ENCODE measurements at places on chromosomes 12 and 14.

DNA sequence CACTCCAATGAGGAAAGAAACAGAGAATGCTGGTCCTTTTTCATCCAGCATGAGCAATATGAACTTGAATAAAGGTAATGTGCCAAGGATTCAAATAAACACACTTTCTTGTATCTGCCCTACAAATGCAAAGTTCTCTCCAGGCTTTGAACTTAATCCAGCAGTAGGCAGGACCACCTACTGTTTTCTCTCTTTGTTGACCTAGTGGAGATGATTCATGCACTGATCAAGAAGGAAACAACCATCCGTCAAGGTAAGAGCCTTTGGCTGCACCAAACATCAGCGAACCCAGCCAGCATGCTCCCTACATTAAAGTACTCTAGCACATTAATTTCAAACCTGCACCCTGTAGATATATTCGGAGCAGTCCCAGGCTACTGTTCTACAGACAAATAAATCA, 489.3 kb downstream of the GALC start:
- DNase-seq = no peak

- no peak for DNase-seq
These were observed 794.3 kb upstream of the NOVA1 start for GRCh38 chr14:27392153-27392552.

DNA sequence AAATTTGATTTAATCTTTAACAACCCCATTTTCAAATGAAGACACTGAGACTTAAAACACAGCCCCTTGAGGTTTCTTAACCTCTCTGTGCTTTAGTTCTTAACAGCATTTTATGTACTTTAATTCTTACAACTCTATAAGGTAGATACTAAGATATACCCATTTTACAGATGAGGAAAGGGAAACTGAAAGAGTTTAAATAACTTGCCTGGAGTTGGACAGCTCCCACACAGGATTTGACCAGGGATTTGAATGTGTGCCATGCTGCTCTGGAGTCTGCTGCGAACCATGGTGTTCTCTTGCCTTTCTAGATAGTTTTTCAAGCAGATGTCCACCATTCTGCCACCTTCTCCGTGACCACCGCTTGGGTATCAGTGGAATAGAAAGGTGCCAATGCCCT, 28.2 kb downstream of the RNFT2 start:
- DNase-seq = no peak

DNA sequence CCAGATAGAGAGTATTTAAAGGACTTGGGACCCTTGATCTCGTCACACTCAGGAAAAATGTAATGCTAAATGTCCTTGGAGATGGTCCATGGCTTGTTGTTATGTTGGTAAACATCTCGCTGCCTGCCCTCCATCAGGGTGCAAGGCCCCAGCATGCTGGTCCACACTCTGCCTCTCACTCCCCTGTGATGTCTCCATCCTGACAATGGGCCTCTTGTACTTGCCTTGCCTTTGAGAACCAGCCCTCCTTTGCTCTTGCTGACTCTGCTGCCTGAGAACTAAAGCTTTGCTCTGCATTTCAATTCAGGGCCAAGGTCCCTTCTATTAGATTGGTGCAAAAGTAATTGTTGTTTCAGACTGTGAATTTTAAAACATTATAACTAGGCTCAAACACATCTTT, 131.0 kb upstream of the LMNTD1 start:
- DNase-seq = no peak

DNA sequence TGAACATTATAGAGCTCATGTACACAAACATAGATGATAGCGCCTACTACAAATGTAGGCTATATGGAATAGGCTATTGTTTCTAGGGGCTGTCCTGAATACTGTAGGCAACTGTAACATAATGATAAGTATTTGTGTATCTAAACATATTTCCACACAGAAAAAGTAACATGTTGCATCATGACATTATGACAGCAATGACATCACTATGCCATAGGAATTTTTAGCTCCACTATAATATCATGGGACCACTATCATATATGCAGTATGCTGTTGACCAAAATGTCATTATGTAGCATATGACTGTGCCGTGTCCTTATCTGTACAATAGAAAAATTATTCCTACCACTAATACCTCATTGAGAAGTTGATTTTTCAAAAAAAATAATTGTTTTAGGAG, 96.7 kb upstream of the SSTR1 start:
- no peak for DNase-seq

- DNase-seq = no peak
These were observed 228.0 kb downstream of the MON2 start for GRCh38 chr12:62694632-62695031.

DNA sequence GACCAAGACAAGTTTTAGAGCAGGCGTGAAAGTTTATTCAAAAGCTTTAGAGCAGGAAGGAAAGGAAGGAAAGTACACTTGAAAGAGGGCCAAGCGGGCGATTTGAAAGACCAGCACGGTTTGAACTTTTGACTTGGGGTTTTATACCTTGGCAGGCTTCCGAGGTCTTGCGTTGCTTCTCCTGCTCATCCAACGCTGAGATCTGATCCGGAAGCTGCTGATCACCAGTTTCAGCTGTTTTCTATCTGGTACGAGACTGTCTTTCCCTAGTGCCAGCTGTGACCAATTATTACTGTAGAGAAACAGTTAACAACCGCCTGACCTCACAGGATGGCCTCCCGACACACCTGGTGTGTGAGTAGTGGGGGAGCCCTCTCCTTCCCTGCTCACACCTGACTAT, 20.6 kb upstream of the SNRPF start:
- DNase-seq = peak; percentile 41

GRCh38 chr14:31449136-31449535, 8.2 kb downstream of the DTD2 start:
- DNase-seq = no peak

DNA sequence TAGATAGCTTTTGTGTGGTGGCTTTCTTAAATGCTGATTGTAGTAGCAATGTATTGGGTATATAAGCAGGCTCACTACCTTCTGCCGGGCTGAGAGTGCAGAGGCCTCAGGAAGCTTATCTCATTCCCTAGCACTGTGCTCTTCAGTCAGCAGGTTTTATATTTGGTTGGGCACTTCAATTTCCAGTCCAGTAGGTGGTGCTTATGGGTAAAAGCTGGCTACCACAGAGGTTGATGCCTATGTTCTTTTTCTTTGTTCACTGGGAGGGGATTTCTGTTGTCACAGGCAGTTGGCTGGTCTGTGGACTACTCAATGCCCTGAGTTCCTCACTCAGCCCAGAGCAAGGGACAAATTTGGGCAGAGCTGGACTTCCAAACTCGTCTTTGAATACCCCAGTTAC, 43.0 kb upstream of the GLIPR1 start:
- DNase-seq = no peak

DNA sequence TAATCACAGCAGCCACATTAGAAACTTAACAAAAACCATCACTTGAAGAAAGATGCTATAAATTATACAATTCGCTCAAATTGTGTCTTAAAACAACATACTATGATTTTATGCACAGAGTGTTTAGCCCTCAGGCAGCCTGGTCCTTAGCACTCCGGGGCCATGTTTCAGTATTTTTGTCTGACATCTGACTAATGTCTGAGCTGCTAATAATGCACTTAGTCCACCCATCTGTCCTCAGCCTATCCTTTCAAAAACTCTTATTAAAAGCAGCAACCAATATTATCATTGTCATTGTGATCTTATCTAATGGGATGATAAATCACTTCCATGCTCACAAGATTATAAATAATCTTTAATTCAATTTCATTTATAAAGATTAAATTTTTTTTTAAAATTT, 602.7 kb upstream of the FOXG1 start:
- DNase-seq = no peak

GRCh38 chr12:116538076-116538591, 21.0 kb upstream of the MAP1LC3B2 start:
- DNase-seq = no peak

DNA sequence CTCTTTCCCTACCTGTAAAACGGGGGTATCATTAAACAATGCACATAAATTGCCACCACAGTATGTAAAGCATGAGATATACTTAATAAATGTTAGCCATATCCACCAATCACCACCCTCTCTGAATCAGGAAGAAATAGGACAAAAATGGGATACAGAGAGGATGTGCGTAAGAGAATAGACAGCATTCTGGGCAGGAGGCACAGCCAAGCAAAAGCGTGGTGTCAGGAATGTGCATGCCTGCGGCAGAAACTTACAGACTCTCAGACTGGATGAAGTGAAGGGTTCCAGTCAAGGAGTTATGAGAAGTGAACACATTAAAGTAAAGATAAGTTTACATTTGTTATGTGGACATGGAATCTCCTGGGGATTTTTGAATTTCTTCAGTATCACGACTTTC, 121.7 kb upstream of the MDM1 start:
- no peak for DNase-seq

DNA sequence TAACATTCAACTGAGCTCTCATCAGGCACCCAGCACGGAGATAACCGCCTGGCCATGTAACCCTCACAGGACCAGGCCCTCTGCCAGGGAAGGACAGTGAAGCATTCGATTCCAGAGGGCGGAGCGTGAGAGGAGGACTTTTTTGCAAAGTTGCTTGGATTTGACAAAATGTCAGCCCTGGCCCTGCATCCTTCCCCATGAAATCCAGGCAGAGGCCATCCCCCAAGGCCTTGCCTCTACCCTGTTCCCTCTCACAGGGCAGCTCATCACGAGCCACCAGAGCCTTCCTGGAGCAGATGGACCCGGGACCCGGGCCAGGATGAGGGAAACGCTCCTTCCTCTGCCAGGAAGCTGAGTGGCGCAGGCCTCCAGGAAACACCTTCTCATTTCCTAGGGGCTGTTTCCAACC, 17.0 kb downstream of the CAMKK2 start:
- DNase-seq = no peak

- peak; percentile 64 for DNase-seq
These were observed 58.2 kb downstream of the DHRS2 start for GRCh38 chr14:23694085-23694948.

GRCh38 chr12:110249716-110250225, 31.3 kb upstream of the ATP2A2 start:
- DNase-seq = peak; percentile 52

GRCh38 chr12:11500188-11500860, 105.0 kb upstream of the PRB2 start:
- peak; percentile 95 for DNase-seq

DNA sequence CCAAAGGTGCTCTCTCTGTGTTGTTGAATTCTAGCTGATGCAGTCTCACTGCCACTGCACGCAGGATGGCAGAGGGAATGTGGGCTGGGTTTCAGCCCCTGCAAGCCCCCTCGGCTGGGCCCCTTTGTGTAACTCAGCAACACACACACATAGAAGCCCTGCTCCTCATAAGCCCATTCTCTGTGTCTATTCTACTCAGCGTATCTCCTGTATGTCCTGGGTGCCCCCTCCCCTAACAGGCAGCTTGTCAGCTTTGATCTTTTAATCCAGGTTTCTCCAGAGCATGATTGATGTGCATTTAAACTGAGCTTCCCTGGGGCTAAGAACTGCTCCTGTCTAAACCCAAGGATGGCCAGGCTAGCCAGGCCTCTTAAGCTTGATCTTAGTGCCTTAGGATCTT, 43.0 kb downstream of the SRRM4 start:
- DNase-seq = no peak

GRCh38 chr12:71636704-71637115, 26.9 kb downstream of the ZFC3H1 start:
- peak; percentile 87 for DNase-seq

- no peak for DNase-seq
These were observed 82.9 kb downstream of the TSPAN9 start for GRCh38 chr12:3160081-3160480.

DNA sequence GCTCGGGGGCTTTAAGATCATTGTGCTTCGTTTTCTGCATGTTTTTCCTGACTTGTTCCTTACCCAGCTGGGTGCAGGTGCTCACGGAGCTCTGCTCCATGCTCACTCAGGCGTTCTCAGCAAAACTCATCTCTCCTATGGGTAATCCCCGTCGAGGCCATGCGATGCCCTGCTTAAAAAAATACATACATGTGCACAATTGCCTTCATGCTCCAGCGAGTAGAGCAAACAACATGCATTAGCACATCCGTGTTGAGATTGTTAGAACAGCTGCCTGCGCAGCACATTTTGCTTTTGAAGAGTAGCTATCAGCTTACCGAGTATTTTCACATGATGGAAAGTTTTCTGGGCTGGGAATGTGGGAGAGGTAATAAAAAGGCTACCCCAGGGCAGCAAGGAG, 16.2 kb downstream of the AACS start:
- no peak for DNase-seq

GRCh38 chr12:14850929-14851663, 7.8 kb upstream of the ART4 start:
- DNase-seq = no peak

DNA sequence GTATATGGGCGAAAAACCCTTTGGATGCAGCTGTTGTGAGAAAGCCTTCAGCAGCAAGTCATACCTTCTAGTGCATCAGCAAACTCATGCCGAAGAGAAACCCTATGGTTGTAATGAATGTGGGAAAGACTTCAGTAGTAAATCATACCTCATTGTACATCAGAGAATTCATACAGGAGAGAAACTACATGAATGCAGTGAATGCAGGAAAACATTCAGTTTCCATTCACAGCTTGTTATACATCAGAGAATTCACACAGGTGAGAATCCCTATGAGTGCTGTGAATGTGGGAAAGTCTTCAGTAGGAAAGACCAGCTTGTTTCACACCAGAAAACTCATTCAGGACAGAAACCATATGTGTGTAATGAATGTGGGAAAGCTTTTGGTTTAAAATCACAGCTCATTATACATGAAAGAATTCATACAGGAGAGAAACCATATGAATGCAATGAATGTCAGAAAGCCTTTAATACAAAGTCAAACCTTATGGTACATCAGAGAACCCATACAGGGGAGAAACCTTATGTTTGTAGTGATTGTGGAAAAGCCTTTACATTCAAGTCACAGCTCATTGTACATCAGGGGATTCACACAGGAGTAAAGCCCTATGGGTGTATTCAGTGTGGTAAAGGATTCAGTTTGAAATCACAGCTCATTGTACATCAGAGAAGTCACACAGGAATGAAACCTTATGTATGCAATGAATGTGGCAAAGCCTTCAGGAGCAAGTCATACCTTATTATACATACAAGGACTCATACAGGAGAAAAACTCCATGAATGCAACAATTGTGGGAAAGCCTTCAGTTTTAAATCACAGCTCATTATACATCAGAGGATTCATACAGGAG, 21.4 kb downstream of the ZNF268 start:
- no peak for DNase-seq

DNA sequence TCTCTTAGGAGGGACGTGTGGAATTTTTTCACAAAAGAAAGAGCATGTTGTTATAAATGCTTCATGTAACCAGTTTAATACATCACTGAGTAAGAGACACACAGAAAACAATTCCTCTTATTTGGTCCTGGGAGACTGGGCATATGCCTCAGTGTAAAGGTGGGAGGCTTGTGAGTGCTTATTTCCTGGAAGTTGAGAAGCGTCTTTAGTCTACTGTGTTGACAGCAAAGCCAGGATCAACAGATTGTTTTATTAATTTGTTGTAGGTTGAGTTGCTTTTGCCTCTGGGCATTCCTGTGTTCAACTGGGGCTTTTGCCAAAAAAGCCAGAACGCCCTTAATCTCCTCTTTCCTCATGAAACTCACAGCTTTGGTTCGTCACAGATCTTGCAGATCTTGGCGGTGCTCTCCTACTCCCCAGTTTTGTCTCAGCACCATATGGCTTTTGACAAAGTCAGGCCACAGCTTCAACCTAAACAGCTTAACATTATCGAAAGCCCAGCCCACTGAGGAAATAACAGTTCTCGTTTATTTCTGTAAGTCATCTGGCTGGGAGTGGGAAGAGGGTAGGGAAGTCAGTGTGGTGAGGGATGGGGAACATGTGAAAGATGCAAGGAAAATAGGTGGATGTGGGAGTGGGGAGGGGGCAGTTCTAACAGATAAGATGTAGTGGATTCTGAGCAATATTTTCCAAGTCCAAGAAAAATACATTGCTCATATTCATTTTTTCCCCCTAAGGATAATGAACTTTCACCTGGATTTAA, 227.2 kb downstream of the DACT1 start:
- DNase-seq = peak; percentile 45
